ENCODE measurements at places on chromosomes 7 and 10.

DNA sequence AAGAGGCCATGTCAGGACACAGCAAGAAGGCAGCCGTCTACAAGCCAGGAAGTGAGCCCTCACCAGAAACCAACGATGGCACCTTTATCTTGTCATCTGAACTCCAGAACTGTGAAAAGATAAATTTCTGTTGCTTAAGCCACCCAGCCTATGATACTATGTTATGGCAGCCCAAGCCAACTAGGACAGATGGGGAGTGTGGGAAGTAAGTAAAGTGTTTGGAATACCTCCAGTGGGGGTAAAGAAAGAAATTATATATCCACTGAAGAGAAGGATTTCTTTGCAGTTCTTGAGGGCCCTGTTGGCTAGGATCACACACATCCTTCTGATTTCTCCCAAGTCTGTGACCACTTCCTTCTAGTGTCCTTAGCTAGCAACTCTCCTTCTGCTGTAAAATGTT, 384.4 kb downstream of the TNS3 start:
- DNase-seq, result no peak

DNA sequence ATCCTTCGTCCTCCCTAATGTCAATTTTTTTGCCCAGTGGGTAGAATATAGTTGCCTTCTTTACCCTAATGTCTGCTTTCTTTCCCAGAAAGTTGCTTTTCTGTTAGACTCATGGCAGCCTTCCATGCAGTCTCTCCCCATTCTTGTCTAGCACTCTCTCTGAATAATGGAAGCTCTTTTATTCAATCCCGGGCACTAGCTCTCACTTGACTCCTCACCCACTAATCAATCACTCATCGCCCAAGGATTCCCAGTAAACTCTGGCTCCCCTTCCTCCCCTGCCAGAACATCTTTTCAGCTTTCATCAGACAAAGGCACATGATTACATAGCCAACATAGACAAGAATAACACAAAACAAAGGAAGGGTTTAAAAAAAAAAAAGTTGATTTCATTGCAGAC, 100.2 kb upstream of the RELN start:
- no peak for DNase-seq

DNA sequence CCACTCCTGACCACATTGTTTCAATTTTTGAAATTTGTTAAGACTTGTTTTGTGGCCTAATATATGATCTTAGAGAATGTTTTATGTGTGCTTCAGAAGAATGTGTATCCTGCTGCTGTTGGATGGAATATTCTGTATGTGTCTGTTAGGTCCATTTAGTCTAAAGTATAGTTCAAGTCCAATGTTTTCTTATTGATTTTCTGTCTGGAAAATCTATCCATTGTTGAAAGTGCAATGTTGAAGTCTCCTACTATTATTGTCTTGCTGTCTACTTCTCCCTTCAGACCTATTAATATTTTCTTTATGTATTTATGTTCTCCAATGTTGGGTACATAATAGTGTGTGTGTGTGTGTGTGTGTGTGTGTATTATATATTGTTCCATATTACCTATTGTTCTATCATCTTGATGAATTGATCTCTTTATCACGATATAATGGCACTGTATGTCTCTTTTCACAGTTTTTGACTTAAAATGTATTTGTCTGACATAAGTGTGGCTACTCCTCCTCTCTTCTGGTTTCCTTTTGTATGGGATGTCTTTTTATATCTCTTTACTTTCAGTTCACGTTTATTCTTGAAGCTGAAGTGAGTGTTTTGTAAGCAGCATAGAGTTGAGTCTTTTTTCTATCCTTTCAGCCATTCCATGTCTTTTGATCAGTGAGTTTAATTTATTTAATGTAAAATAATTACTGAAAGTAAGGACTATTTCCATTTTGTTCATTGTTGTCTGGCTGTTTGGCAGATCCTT, 61.3 kb downstream of the AKR1D1 start:
- DNase-seq, result no peak

DNA sequence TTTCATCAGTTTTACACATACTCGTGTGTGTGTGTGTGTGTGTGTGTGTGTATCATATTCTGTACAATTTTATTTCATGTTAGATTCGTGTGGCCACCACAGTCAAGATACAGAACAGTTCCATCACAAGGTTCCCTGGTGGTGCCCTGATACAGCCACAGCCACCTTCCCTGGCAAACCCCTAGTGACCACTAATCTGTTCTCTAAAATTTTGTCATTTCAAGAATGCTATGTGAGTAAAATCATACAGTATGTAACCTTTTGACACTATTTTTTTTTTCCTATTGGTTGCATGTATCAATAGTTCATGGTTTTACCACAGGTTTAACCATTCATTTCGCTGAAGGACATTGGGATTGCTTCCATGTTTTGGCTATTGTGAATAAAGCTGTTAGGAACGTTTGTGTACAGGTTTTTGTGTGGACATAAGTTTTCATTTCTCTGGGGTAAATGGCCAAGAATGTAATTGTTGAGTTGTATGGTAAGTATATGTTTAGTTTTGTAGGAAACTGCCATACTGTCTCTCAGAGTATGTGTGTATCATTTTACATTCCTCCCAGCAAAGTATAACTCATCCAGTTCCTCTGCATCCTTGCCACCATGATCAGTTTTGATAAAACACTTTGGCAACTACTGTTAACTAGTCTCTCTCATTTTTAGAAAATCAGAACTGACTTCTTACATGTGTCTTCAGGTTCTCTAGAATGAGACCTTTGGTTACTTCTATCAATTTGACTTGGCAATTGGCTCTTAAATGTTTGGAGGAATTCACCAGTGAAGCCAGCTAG, 20.6 kb downstream of the KLHDC10 start:
- DNase-seq, result no peak

DNA sequence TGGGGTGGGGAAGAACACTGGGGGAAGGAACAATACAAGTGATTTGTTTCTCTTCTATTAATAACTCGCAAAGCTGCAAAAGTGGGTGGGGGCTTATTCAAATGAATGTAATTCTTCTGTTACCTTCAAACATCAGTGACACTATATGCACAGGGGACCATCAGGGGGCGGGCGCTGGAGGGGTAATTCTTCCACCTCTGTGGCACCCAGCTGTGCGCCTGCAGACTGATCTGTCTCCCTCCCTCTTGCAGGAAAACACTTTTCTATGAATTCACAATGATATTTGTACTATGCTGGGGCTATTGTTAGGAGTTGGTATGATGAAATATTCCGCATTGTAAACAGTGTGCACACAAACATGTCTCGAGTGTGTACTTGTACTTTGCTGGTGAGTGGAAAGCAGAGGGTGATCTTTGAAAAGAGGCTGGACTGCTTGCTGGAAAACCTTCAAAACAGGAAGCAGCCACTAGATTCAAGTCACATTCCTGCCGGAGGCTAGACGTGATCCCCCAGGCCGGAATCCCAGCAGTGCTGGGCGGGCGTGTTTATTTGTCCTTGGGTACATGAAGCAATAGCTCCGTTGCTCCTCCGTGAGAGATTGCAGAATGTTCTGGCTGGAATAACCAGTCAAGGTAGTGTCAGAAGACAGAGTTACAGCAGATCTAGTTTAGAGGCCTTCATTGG, 15.8 kb upstream of the BNIP3 start:
- no peak for DNase-seq

DNA sequence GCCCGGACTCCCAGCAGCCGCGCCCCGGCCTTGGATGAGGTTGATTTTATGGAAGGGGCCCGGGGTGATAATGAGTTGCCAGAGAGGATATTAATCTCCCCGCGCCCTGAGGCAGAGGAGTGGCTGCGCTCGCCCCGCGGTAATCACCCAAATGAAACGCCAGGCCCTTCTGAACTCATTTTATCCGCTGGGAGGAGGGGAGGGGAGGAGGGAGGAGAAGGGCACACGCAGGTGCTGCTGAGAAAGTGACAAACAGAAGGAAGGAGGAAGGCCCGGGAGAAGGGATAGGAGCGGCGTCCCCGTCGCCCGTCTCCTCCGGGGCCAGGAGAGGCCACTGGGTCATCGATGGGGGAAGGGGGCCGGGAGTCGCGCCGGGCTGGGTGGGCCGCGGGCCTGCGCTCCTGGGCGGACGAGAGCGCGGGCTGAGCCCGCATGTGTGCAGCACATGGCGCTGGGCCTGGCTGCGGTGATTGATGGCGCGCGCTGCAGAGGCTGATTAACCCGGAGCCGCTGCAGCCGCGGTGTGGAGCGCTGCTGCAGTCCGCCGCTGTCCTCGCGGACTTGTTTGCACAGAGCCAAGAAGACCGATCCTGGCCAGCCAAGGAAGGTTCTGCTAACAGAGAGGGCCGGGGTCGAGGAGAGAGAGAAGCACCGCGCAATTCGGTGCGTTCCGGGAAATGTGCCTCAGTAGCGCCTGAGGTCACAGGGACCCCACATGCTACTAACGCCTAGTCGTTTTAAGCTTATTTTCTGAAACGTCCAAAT, 6.5 kb downstream of the MNX1 start:
- DNase-seq, result no peak

- no peak for DNase-seq
Observed at GRCh38 chr10:55631071-55631654, 729.9 kb downstream of the ZWINT start.

- no peak for DNase-seq
Observed at GRCh38 chr10:125627646-125628045, 55.3 kb downstream of the TEX36 start.

Measured in activated CD4-positive, alpha-beta T cell treated with anti-CD3 and anti-CD28 coated beads, Interleukin-2, amount 50 U/mL, for 24 hours (primary cell).